ENCODE measurements at places on chromosomes 13 and 19.

- no peak for DNase-seq
Observed at GRCh38 chr13:43764349-43764748, 22.4 kb downstream of the ENOX1 start.

DNA sequence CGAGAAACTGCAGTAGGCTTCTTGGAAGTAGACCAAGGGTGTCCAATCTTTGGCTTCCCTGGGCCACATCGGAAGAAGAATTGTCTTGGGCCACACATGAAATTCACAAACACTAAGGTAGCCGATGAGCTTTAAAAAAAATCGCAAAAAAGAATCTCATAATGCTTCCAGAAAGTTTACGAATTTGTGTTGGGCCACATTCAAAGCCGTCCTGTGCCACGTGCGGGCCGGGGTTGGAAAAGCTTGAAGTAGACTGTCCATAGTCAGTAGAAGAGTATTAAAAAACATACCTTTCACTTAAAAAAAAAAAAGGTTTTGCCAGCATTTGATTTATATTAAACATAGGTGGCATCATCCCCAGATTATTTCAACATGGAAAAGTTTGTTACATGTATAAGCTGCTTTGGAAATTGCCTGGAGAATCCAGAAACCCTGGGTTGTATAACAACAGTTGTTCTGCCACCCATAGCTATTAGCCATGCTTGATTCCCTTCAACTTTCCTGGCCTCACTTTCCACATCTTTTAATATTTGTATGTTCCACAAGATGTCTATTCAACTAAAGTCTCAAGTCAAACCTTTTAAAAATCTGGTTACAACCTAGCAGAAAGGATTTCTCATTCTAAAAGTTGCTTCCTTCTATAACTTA is 1.0 kb downstream of the IFT88 start:
- no peak for DNase-seq

GRCh38 chr19:58579473-58580142 is 6.5 kb upstream of the MZF1 start:
- DNase-seq: no peak

GRCh38 chr13:99083981-99084380 is 106.1 kb upstream of the DOCK9 start:
- DNase-seq: no peak

- no peak for DNase-seq
Observed at GRCh38 chr13:33865945-33866344, 48.0 kb downstream of the RFC3 start.

DNA sequence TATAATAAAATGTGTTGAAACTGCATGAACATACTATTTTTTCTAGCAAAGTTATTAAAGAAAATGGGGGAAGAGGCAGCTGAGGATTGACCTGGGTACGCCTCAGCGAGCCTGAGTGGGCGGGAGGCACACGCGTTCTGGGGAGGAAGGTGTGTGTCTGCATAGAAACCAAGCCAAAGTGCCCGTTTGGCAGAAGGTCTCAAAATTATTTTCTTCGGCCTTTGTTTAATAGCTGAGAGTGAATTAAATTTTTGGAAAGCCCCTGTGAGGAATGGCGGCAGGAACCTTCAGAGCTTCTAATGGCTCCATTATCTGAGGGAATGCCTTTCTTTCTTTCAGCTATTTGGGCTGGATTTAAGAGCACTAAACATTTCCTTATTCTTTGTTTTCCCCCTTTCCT is 5.2 kb downstream of the ZIC2 start:
- no peak for DNase-seq

DNA sequence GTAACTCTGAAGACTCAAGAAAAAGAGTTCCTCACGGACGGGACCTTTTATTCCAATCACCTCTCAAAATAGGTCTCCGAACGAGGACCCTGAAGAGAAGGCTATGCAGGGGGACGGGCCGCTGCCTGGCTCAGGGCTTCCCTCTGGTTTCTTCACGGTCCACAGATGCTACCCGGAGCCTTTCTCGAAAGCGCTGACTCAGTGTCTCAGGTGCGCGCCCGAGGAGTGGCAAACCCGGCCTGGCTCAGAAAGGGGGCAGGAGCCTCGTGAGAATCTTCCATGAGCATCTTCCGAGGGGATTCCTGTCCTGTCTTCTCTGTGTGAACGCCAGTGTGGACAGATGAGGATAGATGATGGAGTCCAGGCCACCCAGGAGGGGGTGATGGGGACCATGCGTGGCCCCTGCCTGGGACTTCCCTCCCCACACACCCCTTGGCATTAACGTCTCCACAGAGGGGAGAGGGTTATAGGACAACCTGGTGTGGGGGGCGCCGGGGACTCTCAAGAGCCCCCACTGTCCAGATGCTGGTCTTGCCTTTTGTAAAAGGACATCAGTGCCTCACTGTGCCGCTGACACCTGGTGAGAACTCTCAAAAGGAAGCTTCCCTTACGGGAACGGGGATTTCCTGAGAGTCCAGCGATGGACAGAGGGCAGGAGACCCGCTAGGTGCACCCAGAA is 16.5 kb downstream of the LSM4 start:
- no peak for DNase-seq

GRCh38 chr13:32443111-32443510 is 15.2 kb upstream of the N4BP2L1 start:
- no peak for DNase-seq

DNA sequence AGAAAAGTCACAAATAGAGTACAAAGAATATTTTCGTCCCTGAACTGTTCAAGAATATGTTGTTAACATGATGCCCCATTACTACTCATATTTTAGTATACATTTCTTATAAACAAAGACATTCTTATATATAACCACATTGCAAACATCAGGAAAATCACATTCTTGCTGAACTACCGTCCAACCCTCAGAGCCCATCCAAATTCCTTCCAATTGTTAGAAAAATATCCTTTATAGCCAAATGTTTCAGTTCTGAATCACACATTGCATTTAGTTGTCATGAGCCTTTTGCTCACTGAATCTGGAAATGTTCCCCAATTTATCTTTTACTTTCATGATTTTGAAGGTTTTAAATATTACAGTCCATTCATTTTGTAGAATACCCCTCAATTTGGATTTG is 467.8 kb upstream of the ARGLU1 start:
- peak; percentile 75 for DNase-seq

DNA sequence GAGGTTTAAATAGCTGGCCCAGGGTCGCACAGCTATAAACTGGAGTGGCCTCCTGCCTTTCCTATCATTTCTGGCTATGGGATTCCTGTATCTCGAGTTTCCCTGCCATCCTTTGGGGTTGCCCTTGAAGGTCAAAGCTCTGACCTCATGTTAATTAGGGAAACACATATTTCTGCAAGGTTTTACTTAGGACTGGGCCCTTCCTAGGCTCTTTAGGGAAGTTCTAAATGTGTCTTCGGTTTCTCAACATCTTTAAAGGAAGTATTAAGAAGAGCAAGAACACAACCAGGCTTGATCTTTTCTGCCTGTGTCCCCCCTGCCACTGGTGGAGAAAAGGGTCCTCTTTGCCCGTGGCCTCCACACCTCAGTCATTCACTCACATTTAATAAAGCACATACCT is 10.8 kb downstream of the LCP1 start:
- no peak for DNase-seq

GRCh38 chr19:14933506-14933905 is 7.8 kb upstream of the OR7C2 start:
- no peak for DNase-seq

DNA sequence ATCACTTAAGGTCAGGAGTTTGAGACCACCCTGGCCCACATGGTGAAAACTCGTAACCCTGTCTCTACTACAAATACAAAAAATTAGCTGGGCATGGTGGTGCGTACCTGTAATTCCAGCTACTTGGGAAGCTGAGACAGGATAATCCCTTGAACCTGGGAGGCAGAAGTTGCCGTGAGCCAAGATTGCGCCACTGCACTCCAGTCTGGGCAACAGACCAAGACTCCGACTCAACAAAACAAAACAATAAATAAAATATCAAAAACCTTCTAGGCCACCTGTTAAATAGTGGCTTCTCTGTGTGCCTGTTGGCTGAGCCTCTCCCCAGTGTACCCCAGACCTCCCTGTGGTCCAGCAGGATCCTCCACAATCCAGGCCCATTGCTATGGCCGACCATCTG is 3.3 kb upstream of the PSMD8 start:
- no peak for DNase-seq

GRCh38 chr13:51713807-51714206 is 90.2 kb downstream of the DHRS12 start:
- no peak for DNase-seq

GRCh38 chr13:91303031-91303430 is 44.5 kb upstream of the MIR17HG start:
- DNase-seq: no peak
